ENCODE measurements at places on chromosomes 5 and 9.

- no peak for DNase-seq
Measured at GRCh38 chr9:18238752-18239447, 235.1 kb upstream of the ADAMTSL1 start.

- no peak for DNase-seq
Measured at GRCh38 chr5:178341091-178341850, 108.7 kb upstream of the PHYKPL start.

GRCh38 chr9:534886-535285 is 306.6 kb upstream of the DMRT1 start:
- DNase-seq = no peak

- no peak for DNase-seq
Measured at GRCh38 chr5:67343835-67344234, 147.2 kb upstream of the CD180 start.

DNA sequence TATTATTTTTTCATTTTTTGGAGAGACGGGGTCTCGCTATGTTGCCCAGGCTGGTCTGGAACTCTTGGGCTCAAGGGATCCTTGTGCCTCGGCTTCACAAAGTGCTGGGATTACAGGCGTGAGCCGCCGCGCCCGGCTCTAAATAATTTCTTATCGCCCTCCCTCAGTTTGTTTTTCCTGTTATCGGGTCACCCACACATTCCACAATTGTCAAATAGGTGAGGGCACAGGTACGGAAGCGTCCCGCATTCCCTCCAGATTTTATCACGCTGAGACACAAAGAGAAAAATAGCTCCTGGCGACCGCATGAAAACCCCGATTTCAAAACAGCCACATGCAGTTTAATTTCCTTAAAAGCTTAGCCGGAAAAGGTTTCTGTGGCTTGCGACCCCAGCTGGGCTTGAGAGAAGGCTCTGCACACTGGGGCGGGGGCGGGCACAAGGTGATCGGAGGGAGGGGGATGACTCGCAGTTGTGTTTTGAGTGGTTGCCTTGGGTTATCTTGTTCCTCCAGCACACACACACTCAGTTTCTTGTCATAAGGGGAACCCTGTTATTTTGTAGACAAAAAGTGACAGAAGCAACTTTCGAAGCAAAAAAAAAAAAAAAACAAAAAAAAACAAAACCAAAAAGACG is 717 bp upstream of the IQGAP2 start:
- DNase-seq = peak; percentile 85

DNA sequence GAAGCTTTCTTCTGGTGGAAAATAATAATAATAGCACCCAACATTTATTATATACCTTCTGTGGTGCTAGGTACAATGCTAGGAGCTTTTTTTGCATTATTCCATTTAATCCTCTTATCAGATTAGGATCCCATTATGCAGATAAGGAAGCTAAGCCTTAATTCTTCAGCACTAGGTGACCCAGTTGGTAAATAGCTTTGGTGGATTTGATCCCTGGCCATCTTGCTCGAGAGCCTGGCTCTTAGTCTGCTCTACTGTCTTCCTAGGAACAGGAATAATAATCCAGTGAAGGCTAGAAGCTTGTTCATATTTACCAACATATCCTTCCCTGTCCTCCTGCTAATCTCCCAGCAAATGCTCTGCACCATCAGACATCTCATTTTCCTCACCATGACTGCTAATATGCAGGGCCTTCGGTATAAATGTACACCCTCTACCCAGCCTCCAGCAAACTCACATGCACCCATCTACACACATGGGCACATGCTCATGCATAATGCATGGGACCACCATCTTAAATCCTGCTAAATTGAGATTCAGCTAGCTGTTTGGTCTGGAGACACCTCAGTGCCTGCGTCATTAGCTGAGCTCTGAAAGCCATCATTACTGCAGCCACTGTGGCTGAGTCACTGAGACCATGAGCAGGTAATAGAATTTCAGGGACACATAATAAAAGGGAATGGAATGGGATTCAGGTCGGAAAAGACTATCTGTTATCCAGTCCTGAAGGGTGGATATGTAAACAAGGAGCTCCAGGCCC is 87.5 kb downstream of the TRIM32 start:
- no peak for DNase-seq

- DNase-seq = no peak
Measured at GRCh38 chr9:69344459-69344858, 19.4 kb downstream of the ENTREP1 start.

DNA sequence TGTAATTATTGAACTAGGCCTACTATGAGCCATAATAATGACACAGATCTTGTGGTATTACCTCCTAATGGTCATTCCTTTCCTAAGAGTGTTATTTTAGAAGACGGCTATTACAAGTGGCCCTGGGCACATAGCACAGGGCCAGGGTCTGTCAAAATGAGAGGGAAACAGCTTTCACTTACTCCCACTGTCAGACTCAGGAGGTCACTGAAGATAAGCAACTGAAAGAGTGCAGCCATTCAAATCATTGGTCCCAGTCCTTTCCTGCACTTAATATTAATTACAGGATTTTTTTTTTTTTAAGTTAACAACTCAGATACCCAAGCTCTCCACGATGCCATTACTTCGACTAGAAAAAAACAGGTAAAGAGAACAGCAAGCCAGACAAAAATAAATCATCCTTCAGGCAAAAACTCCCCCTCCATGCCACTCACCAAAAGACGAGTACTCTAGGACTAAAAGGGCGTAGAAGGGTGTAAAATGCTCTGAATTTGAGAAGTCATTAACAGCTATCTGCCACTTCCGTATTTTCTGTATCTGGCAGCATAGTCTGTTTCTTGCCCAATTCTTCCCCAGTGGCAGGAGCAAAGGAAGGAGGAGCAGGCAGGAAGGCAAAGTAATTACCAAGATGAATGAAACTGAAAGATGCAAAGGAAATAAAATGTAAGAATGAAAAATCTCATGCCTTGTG is 87.4 kb downstream of the ZNF608 start:
- DNase-seq = no peak

- DNase-seq = peak; percentile 63
Measured at GRCh38 chr5:177447611-177448243, 1.1 kb downstream of the PRR7 start.

- DNase-seq = no peak
Measured at GRCh38 chr5:176816043-176816745, 5.8 kb downstream of the UNC5A start.

- DNase-seq = no peak
Measured at GRCh38 chr9:86633945-86634344, 279.7 kb upstream of the TUT7 start.

DNA sequence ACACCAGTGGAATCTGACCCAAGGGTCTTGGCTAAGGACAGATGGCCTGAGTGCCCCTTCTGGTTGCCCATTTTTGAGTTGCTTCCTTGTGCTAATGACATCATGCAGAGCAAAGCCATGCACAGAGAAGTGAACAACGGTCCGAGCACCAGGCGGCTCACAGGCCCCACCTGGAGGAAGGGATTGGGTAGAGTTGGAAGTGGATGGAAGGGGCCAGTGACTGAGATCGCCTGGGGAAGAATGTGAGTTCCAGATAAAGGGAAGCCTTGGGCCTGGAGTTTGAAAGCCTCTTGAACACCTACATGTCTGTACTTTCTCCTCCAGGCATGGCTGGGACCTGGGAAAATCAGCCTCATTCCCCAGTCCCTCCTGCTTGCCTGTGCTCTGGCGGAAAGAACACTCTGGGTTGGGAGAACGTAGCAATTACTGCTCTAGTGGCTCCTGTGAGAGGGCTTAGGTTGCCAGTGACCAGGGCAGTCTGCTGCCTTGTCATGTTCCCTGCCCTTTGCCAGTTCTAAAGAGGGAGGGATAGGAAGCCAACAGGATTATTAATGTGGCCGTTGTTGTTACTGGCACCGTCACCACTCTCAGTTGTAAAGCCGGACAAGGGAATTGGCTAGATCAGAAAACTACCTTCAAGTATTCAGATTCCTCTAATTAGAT is 62.5 kb upstream of the PTPN3 start:
- no peak for DNase-seq

GRCh38 chr9:13351778-13352386 is 72.4 kb upstream of the MPDZ start:
- no peak for DNase-seq

GRCh38 chr5:134957920-134958608 is 9.6 kb upstream of the CATSPER3 start:
- no peak for DNase-seq

DNA sequence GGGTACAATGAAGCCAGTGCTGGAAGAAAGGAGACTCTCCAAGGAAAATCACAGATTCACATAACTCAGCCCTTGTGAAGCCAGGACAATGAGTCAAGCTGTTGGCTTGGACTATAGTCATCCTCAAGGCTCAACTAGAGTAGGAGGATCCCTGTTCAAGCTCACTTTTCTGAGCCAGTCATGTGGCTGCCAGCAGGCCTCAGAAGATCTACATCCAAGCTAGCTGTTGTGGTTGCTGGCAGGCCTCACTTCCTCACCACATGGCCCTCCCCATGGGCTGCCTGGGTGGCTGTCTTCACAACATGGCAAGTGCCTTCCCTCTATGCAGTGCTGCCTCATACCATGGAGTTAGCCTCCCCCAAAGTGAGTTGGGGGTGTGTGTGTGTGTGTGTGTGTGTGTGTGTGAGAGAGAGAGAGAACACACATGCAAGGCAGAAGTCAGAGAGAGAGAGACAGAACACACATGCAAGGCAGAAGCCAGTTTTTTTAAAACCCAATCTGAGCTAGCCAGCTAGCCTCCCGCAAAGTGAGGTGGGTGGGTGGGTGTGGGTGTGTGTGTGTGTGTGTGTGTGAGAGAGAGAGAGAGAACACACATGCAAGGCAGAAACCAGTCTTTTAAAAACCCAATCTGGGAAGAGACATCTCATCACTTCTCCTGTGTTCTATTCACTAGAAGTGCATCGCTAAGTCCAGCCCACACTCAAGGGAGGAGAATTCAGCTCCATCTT is 17.1 kb downstream of the SCAI start:
- peak; percentile 79 for DNase-seq

DNA sequence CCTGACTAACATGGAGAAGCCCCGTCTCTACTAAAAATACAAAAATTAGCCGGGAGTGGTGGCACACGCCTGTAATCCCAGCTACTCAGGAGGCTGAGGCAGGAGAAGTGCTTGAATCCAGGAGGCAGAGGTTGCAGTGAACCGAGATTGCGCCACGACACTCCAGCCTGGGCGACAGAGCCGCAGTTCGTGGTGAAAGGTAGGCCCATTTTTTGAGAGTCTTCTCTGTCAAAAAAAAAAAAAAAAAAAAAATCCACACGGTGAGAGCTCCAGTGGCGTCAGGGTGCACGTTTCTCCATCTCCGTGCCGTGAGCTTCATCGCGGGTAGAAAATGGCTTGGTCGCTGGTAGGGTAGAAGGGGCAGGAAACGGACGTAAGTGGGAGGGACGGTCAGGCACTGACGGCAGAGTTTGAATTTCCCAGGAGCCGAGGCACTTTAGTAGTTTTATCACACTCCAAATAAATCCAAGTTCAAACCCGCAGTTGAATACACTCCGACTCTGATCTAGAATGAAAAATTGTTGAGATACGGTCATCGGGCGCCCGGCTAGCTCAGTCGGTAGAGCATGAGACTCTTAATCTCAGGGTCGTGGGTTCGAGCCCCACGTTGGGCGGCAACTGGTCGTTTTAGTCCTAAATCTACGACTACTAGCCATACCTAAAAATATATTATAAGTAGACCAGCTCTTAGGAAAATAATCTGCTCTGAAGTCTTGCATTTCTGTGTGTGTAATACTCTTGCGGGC is 2.4 kb upstream of the TRIM7 start:
- peak; percentile 94 for DNase-seq

GRCh38 chr5:14197056-14197455 is 53.9 kb downstream of the TRIO start:
- DNase-seq = no peak

DNA sequence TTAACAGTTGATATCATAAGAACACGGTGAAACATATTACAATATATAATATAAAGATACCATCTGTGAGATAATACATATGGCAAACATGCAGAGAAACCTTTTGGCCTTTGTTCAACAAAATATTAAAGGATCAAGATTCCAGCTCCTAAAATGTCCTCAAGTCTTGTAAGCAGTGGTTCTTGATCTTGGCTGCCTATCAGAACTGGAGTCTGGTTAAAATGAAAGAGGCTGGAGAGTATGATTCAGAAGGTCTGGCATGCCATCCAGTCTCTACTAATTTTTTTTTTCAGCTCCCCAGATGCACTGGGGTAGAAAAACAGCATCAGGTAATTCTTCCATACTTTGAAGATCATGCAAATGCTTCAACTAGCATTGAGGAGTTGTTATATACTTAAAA is 83.2 kb downstream of the TNC start:
- DNase-seq = no peak

GRCh38 chr5:92409134-92409533 is 1026.0 kb upstream of the ARRDC3 start:
- no peak for DNase-seq

DNA sequence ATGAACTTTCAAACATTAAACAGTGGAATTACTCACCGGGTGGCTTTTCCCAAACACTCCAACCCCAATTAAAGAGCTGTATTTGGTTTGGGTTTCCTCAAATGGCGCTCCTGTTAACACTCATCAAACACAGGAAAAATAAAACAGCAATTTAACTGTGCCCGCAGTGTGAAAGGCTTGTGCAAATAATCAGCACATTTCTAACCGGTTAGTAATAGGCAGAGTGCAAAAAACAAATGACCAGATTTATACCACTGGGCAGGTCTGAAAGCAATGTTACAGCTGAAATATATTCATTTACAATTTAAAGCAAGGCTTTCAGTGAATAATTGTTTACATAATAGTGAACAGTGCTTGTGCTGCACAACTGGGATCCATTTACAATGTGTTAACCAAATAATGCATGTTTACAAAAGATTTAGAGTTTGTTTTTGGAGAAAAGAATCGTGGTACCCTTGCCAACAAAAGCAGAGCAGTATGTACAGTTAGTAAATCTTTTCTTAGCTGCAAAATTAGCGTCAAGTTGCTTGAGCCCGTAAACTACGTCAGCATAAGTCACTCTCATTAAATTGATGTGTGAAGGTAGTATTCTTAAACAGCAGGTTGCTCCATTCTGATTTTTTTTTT is 662.9 kb upstream of the ZNF608 start:
- DNase-seq = no peak

DNA sequence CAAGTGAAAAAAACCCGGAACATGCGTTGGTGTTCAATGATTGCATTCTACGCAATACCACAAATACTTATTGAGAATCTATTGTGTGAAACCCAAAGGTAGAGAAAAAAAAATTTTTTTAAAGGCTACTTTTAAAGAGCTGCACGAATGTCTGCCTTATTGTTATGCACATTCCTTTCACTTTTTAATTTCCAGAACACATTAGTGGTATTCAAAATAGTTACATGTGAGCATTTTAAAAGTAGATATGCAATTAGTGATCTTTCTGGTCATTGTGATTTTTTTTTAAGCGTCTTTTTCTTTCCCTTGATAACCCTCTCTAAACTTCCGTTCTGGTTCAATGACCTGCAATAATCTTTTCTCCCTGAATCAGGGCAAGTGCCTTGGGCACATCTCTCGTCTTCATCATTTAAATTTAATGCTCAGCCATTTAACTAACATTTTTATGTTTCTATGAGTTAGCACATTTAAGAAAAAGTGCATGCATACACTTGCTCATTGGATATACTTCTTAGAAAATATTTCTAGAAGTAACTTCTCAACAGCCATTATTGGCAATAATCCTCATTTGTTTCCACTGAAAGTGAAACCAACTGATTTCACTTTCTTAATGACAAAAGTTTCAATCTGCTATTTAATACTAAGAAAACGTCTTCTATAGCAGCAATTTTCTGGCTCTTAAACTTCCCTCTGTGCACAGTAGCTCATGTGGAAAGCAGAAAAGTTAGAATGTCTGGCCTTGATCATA is 80.3 kb downstream of the CDH6 start:
- no peak for DNase-seq

- no peak for DNase-seq
Measured at GRCh38 chr9:135722365-135722764, 20.4 kb downstream of the KCNT1 start.

Measured in activated T-cell treated with anti-CD3 and anti-CD28 coated beads, Interleukin-2, amount 50 U/mL, for 48 hours (primary cell).